AML-193 (cell line): ENCODE measurements at places on chromosomes 1 and 21.

DNA sequence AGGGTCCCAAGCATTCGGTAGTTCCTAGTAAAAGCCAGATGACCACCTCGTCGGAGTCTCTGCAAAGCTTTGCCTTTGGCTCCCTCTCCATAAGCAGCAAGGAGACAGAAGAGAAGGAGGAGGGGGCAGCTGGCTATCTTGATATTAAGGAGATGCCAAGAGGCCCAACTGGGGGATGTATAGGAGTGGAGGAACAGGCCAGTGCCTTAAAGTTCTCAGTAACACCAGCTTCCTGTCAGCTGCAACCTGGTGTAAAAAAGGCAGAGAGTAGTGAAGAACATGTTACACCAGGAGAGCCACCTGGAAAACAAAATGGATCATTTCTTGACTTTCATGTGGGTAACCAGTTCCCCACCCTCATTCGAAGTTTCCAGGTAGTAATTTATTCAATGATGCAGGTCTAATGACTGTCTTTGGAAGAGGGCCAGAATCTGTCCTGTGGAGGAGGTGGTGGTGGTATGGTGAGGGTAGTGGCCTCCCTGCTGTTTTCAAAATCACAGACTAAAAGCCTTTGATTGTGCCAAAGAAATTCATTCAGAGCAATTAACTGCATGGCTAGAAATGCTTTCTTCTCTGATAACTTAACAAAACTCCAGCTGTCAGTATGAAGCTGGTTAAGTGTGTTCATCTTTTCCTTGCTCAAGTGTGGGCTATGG lies 27.3 kb downstream of the TMEM200B start:
- no peak for DNase-seq

GRCh38 chr1:147475488-147475887 lies 65.8 kb upstream of the BCL9 start:
- DNase-seq, result no peak

DNA sequence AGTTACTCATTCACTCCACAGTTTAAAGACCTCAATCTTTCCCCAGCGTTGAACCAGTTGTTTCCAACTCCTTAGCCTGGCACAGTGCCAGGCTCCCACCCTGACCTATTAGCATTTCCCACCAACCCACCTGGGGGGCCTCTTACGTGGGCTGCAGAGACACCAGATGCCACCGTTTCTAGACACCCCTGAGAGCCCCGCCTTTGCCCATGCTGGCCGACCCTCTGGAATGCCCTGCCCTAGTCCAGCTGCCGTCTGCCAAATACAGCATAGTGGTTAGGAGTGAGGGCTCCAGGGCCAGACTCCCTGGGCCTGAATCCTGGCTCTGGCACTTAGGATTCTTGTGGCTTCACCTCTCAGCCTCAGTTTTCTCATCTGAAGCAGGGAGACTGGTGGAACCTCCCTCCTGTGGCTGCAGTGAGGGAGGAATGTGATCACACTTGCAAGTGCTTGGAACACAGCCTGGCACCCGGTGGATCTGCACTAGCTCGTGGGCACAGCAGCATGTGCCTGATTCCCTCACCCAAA lies 65.2 kb downstream of the TMCO4 start:
- no peak for DNase-seq

GRCh38 chr1:222392556-222392955 lies 155.3 kb downstream of the HHIPL2 start:
- DNase-seq, result no peak

- DNase-seq, result no peak
Observed at GRCh38 chr1:156929596-156930238, 9.3 kb downstream of the LRRC71 start.

DNA sequence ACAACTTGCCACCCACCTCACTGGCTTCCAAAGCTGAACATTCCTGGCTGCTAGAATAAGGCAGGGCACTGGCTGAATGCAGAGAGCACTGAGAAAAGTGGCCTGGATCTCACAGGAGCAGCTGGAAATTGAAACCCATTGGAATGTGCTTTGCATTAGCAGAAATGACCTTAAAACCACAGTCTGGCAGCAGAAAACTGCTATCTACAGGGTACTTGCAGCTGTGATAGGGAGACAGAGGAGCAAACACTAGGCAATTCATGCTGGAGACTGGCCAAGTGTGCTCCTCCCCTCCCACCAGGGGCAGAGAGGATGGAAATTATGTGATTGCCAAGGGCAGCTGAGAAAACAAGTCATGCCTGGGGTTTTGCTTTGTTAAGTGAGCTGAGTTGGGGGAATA lies 47.2 kb downstream of the HSD3B1 start:
- DNase-seq, result no peak

- DNase-seq, result no peak
Observed at GRCh38 chr1:54591127-54591756, 32.1 kb downstream of the FAM151A start.

DNA sequence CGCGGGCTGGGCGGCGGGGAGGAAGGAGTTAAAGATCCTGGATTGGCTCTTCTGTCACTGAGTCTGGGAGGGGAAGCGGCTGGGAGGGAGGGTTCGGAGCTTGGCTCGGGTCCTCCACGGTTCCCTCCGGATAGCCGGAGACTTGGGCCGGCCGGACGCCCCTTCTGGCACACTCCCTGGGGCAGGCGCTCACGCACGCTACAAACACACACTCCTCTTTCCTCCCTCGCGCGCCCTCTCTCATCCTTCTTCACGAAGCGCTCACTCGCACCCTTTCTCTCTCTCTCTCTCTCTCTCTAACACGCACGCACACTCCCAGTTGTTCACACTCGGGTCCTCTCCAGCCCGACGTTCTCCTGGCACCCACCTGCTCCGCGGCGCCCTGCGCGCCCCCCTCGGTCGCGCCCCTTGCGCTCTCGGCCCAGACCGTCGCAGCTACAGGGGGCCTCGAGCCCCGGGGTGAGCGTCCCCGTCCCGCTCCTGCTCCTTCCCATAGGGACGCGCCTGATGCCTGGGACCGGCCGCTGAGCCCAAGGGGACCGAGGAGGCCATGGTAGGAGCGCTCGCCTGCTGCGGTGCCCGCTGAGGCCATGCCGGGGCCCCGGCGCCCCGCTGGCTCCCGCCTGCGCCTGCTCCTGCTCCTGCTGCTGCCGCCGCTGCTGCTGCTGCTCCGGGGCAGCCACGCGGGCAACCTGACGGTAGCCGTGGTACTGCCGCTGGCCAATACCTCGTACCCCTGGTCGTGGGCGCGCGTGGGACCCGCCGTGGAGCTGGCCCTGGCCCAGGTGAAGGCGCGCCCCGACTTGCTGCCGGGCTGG lies at the start of gene NPR1:
TSS of gene NPR1 (plus strand) at position 170 of the 818 bp plus-strand sequence. CDS start at position 591, 421 bp downstream.
- no peak for DNase-seq

DNA sequence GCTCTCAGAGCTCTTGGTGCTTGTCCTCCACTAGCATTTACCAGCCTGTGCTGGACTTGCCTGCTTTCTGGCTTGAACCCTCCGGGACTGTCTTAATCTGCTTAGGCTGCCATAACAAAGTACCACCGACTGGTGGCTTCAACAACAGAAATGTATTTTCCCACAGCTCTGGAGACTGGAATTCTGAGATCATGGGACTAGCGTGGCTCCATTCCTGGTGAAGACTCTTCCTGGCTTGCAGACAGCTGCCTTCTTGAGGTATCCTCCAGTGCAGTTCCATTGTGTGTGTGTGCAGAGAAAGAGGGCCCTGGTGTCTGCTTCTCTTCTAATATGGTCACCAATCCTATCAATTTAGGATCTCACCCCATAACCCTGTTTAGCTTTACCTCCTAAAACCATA lies 22.0 kb upstream of the RCAN1 start:
- DNase-seq, result no peak

DNA sequence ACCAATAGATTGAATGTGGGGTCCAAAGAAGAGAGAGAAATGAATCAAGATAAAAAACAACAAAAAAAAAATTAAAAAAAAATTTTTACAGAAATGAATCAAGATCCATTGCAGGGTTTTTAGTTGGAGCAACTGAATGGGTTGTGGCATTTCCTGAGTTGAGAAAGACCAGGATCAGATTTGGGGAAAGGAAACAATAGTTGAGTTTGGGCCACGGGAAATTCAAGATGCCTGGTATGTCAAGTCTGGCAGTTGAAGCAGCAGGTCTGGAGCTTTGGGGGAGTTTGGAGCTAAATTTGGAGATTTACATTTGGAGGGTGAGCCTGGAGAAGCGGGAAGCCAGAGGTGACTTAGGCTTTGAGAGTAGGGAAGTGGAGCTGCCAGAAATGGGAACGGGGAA lies 22.6 kb downstream of the ATP8B2 start:
- DNase-seq, result no peak

GRCh38 chr1:177571076-177571475 lies 398.8 kb downstream of the SEC16B start:
- DNase-seq, result no peak

DNA sequence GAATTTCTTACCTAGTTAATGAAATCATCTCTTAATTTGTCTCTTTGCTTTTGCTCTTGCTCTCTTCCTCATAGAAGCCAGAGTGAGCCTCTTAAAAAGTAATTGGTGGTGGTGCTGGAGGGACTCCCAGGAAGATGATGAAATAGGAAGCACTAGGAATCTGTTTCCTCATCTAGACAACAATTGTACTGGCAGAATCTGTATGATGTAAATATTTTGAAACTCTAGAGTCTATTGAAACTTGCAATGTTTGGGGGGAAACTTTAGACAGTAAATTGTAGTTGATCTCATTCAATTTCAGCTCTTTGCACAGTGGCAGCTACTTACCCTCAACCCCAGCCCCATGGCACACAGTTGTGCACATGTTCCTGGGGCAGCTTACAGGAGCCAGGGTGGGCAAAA lies 10.6 kb downstream of the RGSL1 start:
- DNase-seq, result peak; percentile 92

DNA sequence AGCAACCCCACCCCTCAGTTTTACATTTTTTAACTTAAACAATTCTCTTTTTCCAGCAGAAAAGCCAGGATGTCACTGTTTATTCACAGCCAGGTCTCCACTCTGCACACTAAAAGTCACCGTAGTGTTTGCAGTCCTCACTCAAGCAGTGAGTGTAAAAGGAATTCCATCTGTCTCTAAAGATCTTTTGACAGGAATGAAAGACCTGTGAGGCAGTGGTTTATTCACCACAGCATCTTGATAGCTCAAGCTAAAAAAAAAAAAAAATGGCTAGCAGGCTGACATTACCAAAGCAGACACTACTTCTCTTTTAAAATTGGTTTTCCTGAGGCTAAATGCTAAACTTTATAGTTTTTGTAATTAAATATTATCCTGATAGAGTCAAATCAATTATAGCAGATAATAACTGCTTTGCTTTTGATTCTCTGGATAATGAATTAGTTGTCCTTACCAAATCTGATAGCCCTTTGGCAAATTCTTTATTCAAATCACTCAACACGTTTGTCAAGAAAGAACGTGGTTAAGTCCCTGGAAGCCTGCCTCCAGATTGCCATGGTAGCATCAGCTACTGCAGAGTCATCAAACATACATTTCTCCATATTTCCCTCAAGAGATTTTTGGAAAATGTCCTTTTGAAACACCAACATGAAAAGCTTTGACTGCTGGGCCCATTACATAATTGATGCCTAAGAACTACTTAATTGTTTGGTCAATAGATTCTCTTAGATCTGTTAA lies 22.2 kb upstream of the SLC5A9 start:
- DNase-seq, result no peak

- DNase-seq, result no peak
Observed at GRCh38 chr1:6732942-6733341, 31.3 kb upstream of the DNAJC11 start.

- DNase-seq, result peak; percentile 24
Observed at GRCh38 chr1:234512451-234512861, 33.5 kb upstream of the TARBP1 start.

DNA sequence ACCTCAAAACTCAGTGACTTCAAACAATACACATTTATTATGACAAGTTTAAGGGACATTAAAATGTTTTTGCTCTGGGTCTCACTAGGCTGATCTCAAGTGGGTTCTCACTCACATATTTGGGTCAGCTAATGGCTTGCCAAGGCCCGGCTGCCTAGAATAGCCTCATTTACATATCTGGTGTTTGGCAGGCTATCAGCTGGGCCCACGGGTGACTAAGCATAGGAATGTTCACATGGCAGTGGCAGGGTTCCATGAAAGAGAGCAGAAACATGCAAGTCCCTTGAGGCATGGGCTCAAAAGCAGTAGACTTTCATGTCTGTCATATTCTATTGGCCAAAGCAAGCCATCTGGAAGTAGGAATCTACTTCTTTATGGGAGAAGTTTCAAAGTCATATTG lies 492.6 kb downstream of the KCNT2 start:
- DNase-seq, result no peak

DNA sequence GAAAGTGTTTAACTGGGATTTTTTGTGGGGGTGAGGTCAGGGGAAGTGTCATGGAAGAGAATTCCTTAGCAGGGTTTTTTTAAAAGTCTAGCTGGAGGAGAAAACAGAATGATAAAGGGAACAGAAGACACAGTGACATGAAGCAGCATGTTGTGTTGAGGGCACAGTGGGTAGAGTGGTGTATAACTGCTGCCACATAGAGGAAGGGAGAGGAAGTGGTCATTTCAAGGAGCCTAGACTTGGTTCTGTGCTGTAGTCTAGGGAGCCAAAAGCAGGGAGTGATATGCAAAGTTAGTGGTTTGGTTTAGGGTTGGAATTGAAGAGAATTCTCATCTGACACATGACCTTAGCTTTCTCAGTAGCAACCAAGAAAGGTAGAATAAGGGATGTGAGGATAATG lies 10.2 kb downstream of the EEIG2 start:
- DNase-seq, result peak; percentile 70

- DNase-seq, result no peak
Observed at GRCh38 chr1:170891872-170892271, 43.5 kb upstream of the MROH9 start.

DNA sequence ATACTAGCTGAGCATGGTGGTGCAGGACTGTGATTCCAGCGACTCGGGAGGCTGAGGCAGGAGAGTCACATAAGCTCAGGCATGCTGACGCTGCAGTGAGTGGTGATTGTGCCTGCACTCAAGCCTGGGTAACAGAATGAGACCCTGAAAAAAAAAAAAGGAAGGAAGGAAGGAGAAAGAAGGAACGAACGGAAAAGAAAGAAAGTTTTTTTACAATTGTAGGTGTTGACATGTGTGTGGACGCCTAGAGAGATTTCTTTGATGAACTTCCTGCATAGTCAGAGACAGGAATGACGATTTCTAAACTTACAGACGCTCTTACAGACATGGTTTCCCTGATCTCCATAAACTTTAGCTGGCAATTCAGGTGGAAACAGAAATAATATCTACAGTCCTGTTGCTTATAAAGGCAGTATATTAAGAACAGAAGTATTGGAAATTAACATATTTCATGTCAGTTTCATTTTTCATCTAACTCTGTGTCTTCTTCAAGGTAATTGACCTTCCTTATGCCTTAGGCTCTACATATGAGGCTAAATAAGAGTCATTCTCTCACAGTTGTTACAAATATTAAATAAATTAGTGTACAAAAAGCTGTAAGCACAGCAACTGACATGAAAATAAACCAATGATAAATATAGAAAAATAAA lies 4.1 kb downstream of the SAMSN1 start:
- peak; percentile 63 for DNase-seq

DNA sequence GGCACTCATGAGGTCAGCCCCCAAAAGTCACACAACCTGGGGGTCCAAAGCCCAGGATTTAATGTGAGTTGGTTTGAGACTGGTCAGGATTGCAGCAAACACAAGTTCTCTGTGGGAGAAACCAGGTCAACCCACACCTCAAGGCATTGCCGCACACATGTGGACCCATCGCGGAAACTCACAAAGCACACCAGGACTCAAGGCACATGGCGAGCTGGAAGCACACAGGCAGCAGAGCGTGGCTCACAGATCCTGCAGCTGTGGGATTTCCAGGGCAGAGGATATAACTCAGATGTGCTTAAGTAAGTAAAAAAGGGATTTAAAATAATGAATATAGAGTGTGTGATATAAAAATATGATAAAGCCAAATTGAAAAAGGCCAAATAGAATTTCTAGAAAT lies 51.6 kb upstream of the ADARB1 start:
- DNase-seq, result no peak

- peak; percentile 98 for DNase-seq
Observed at GRCh38 chr1:109790735-109791494, 27.2 kb upstream of the EPS8L3 start.
